ENCODE measurements at places on chromosomes 12 and 14.
A peak's percentile ranks its signal among the peaks of the same experiment; 100 is the strongest.

DNA sequence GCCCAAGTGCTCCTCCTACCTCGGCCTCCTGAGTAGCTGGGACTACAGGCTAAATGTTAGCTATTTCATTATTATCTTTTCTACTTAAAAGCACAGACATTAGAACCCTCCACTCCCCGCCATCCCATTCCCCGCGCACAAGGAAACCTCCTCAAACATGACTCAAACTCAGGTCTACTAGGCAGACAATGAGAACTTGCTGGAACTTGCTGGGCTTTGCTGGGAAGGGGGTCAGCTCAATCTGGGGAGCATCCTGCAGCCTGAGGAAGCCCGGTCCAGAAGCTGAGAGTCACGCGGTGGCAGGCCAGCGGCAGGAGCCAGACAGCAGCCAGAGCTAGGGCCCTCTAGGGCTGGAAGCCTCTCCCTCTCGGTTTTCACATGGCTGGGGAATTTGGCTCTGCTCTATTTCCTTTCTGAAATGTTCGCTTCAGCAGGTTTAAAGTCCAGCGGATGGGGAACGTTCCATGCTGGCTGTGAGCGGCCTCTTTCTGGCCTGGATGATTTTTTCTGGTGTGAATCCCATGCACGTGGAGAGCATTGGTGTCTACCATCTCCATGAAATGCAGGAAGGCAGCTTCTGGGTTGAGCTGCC lies 68.5 kb downstream of the SLC6A12 start:
- peak; percentile 43 for DNase-seq

- no peak for DNase-seq
These were observed 134.1 kb downstream of the KCNA5 start for GRCh38 chr12:5177731-5178130.

GRCh38 chr12:52204931-52205505 lies 13.2 kb upstream of the KRT80 start:
- DNase-seq, result peak; percentile 9

DNA sequence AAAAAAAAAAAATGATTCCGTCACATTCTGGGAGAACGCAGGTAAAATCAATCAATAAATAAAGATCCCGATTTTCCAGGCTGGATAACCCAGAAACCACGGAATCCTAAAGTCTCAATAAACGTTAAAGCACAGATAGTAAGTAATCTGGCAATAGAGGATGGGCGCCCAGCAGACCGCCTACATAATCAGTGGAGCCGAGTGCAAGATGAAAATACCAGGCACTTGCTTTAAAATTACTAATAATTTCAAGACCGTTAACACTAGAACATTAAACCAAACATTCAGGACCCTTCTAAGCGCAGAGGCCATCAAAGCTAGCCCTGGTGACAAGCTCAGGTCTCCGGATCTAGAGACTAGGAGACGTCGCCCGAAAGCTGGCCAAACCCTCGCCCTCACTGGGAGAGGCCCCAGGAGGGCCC lies 1.2 kb upstream of the DCAF11 start:
- no peak for DNase-seq

All from right hindlimb (tissue), 1 donor.